PC-9 (cell line): ENCODE measurements at places on chromosomes 1 and 21.
A peak's percentile ranks its signal among the peaks of the same experiment; 100 is the strongest.

DNA sequence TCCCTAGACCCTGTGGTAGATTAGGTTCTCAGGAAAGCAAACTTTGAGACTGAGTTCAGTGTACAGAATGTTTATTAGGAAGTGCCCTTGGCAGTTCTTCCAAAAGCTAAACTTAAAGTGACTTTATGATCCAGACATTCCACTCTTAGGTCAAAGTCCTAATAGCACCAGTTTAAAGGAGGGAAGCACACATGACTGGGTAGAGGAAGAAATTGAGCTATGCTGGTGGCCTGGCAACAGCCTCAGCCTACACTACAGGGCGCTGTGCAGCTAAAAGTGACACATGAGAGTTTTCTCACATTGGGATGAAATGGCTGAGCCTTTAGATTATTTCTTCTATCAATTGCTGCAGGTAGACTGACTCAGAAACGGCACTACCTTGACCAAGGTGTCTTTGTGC lies 280.4 kb downstream of the BRINP2 start:
- no peak for DNase-seq

- no peak for DNase-seq
These were observed 51.4 kb downstream of the DPYD start for GRCh38 chr1:97869441-97869840.

DNA sequence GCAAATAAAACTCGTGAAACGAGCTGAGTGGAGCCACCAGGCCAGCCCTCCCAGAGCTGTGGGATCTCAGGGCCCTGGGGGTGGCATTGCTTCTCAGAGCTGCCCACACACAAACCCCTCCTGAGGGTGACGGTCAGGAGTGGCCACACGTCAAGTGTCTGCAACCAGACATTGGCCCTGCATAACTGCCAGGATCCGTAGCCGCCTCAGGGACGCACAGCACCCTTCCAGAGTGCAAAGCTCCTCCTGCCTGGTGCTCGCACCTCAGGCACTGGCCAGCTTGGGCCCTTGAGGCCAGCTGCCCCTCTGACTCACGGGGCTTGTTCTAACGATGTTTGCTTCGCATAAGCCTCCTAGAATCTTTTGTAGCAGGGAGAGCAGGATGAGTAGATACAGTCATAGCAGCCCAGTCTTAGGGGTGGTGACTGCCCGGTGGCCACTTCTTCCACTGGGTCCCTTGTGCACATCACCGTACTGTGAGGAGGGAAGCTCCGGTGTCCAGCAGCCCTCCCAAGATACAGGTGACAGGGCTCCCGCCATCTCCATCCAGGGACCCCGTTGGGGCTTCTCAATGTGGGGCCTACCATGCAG lies 5.0 kb downstream of the WNT3A start:
- no peak for DNase-seq

DNA sequence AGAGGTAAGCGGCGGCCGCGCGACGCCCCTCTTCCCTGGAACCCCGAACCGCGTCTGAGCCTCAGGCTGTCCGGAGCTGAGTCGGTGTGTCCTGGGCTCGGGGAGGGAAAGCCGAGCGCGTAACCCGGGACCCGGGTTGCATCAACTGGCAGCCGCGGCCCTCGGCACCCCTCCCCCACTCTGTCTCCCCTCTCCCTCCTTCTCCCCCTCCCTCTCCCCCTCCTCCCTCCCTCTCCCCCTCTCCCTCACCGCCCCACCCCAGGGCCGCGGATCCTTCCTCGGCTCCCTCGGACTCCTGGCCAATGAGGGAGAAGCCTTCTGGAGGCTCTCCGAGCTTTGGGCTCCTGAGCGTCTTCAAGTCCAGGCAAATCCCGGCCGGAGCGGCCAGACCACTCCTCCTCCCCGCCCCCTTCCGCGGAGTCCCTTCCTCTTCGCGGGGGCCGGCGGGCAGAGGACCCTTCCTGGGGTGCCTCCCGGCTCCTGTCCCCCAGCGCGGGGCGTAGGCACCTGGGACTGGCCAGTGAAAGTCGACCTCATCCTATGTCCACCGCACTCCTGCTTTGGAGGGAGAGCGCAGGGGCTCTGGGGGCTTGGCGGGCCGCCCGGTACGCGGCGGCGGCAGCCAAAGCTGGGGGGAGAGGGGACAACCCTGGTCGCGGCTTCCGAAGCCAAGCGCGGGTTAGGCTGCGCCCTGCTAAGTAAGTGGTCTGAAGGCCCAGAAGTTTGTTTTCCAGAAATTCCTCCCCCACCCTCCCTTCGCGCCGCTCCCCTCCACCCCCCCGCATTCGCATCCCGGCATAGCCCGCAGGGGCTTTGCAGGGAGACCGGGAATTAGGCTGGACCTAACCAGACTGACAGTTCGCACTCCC lies 850 bp downstream of the SESN2 start:
- peak; percentile 59 for DNase-seq
